Stomach (tissue), 19 donors: ENCODE measurements at places on chromosomes 2 and 18. TPM values are rescaled to one million over a fixed set of nuclear protein-coding genes. Genes with fewer than 3 reads are reported as not detected.
A peak's percentile ranks its signal among the peaks of the same experiment; 100 is the strongest.

Gene CYP1B1
- 13.7 TPM for polyA plus RNA-seq

Gene ATP6V1C2
- polyA plus RNA-seq, result 0.61 TPM

Gene PAIP2B
- 11.3 TPM for polyA plus RNA-seq

Gene TMEM198
- 1.4 TPM for polyA plus RNA-seq

Gene CDH2
- 1.3 TPM for polyA plus RNA-seq

Gene MC4R
- not detected for polyA plus RNA-seq

- no peaks in the 10 kb centered on the region for H3K27me3 ChIP-seq
- H3K4me1 ChIP-seq, result peaks cover 16% of the 10 kb centered on the region
These were observed 89.2 kb upstream of the ITGA4 start for GRCh38 chr2:181367906-181368435.

- H3K36me3 ChIP-seq, result peaks cover 8% of the 10 kb centered on the region
- no peak overlapping the region for H3K27ac ChIP-seq
- DNase-seq, result no peak
- no peak overlapping the region for H3K4me3 ChIP-seq
- no peaks in the 10 kb centered on the region for H3K4me1 ChIP-seq
These were observed 16.3 kb upstream of the MFF start for GRCh38 chr2:227308784-227309183.

GRCh38 chr2:182073613-182074012 lies 88.0 kb downstream of the PPP1R1C start:
- H3K4me1 ChIP-seq, result no peaks in the 10 kb centered on the region
- no peak overlapping the region for H3K4me3 ChIP-seq
- H3K27me3 ChIP-seq, result no peaks in the 10 kb centered on the region
- DNase-seq, result no peak
- no peak overlapping the region for H3K27ac ChIP-seq
- no peaks in the 10 kb centered on the region for H3K36me3 ChIP-seq

DNA sequence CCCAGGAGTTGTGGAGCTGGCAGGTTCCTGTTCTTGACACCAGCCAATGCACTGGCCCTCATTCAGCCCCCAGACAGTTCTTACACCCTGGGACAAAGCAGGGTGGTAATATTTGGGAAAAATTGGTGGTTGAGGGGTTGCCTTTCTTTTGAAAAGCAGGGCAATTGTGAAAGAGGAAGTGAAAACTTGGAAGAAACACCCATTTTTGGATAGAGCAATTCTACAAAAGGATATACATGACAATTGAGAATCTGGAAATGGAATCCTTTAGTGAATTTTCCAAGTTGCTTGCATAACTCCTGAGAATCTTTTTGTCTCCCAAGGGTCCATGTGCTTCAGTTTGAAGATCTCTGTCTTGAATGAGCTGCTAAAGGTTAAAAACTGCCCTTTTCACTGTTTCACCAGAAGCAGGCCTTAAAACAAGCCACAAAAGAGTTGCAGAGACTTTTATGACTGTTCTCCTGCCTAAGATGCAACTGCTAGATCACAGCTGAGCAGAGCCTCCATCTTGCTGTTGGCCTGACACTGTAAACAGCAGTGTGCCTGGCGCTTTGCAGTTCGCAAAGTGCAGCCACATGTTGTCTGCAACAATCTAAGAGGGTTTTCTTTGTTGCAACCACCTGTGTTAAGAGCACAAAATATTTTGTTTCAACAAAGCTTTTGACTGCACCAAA lies 11.8 kb downstream of the COL4A4 start:
- peaks cover 7% of the 10 kb centered on the region for H3K4me1 ChIP-seq
- no peak overlapping the region for H3K4me3 ChIP-seq
- no peak overlapping the region for H3K27ac ChIP-seq

GRCh38 chr2:158990397-158991214 lies 22.2 kb downstream of the TANC1 start:
- H3K36me3 ChIP-seq, result no peaks in the 10 kb centered on the region
- no peak for DNase-seq
- no peaks in the 10 kb centered on the region for H3K27me3 ChIP-seq
- peaks cover 48% of the 10 kb centered on the region for H3K4me1 ChIP-seq
- H3K27ac ChIP-seq, result no peak overlapping the region
- H3K4me3 ChIP-seq, result no peak overlapping the region

DNA sequence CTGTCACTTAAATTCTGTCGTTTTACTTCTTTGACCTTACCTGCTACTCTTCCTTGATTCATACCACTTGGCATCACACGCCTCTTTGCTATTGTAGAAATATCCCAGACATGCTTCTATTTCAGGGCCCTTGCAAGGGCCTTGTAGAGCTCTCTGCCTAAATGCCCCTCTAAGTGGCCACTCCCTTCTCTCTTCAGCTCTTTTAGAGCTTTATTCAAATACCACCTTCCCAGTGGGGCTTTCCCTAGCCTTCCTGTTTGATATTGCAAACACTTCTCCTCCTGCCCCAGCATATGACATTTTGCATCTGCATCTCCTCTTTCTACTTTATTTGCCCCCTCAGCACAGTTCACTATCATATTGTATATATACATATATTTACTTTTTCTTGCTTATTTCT lies 54.0 kb downstream of the PELI1 start:
- no peak overlapping the region for H3K4me3 ChIP-seq
- no peak overlapping the region for H3K27ac ChIP-seq
- DNase-seq, result no peak
- H3K36me3 ChIP-seq, result peaks cover 29% of the 10 kb centered on the region
- no peaks in the 10 kb centered on the region for H3K4me1 ChIP-seq
- no peaks in the 10 kb centered on the region for H3K27me3 ChIP-seq

- H3K4me1 ChIP-seq, result no peaks in the 10 kb centered on the region
- H3K36me3 ChIP-seq, result no peaks in the 10 kb centered on the region
- no peaks in the 10 kb centered on the region for H3K27me3 ChIP-seq
- H3K4me3 ChIP-seq, result no peak overlapping the region
These were observed 181.3 kb upstream of the AGAP1 start for GRCh38 chr2:235312571-235312970.

DNA sequence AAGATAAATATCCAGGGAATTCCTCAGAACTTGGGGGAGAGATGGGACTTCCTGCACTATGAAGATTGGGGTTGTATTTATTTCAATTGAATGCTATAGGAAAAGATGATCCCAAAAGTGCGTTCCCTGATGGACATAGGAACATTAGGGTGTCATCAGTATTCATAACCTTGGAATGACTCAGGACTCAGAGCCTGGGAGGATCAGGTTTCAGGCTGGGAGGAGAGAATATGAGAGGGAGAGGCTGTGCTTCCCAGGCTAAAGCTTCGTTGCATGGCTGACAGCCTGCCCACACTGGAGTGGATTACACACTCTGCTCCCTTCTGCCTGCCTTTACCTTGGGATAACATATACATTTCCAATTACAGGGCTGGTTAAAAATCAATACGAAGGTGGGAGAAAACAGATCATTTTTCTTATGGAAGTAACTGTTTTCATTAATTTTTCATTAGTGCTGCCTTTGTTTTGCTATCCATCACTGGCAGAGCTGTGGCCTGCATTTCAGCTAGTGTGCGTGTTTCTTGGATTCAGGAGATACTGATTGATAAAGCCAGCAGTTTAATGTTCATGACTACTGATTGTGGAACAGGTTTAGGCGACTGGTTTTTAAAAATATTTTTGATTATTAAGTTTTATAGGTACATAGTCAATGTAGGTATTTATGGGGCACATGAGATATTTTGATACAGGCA lies 118.7 kb downstream of the KCTD1 start:
- no peaks in the 10 kb centered on the region for H3K27me3 ChIP-seq
- no peaks in the 10 kb centered on the region for H3K36me3 ChIP-seq
- no peak overlapping the region for H3K27ac ChIP-seq
- H3K4me1 ChIP-seq, result no peaks in the 10 kb centered on the region

- H3K27me3 ChIP-seq, result no peaks in the 10 kb centered on the region
- H3K36me3 ChIP-seq, result no peaks in the 10 kb centered on the region
- no peak overlapping the region for H3K4me3 ChIP-seq
These were observed 96.6 kb downstream of the RHBDD1 start for GRCh38 chr2:226932443-226932842.

DNA sequence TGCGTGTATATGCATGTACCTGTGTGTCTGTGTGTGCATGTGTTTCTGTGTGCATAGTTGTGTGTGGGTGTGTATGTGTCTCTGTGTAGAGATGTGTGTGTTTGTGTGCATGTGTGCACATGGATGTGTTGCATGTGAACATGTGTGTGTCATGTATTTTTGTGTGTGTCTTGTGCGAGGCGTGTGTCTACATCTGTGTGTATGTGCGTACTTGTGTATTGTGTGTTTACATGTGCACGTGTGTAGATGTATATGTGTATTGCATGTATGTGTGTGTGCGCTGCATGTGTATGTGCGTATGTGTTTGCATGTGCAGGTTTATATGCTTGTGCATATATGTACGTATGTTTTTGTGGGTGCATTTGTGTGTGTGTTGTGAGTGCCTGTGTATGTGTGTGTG lies 735.2 kb downstream of the GALR1 start:
- no peak for DNase-seq
- H3K4me3 ChIP-seq, result no peak overlapping the region
- H3K27ac ChIP-seq, result no peak overlapping the region
- no peaks in the 10 kb centered on the region for H3K36me3 ChIP-seq

DNA sequence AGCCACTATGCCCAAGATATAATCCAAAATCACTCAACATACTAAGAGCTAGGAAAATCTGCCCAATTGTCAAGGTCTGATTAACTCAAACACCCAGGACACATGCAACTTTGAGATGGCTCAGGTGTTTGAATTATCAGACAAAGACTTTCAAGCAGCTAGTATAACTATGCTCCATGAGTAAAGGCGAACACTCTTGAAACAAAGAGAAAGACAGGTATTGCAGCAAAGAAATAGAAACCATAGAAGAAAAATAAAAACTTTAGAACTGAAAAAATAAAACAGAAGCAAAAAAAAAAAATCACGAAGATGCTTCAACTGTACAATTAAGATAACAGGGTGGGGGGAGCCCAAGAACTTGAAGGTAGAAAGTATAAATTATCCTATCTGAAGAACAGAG lies 214.2 kb downstream of the EIPR1 start:
- H3K36me3 ChIP-seq, result no peaks in the 10 kb centered on the region
- no peak for DNase-seq
- no peaks in the 10 kb centered on the region for H3K27me3 ChIP-seq
- H3K4me3 ChIP-seq, result no peak overlapping the region
- H3K4me1 ChIP-seq, result peaks cover 4% of the 10 kb centered on the region
- H3K27ac ChIP-seq, result no peak overlapping the region

GRCh38 chr2:81894451-81894990 lies 1590.0 kb upstream of the LRRTM1 start:
- DNase-seq, result no peak
- no peak overlapping the region for H3K27ac ChIP-seq
- no peak overlapping the region for H3K4me3 ChIP-seq
- H3K4me1 ChIP-seq, result no peaks in the 10 kb centered on the region

GRCh38 chr2:25794544-25795276 lies 83.6 kb downstream of the ASXL2 start:
- no peaks in the 10 kb centered on the region for H3K4me1 ChIP-seq
- H3K4me3 ChIP-seq, result no peak overlapping the region
- H3K27ac ChIP-seq, result no peak overlapping the region
- no peaks in the 10 kb centered on the region for H3K27me3 ChIP-seq
- H3K36me3 ChIP-seq, result peaks cover 25% of the 10 kb centered on the region

DNA sequence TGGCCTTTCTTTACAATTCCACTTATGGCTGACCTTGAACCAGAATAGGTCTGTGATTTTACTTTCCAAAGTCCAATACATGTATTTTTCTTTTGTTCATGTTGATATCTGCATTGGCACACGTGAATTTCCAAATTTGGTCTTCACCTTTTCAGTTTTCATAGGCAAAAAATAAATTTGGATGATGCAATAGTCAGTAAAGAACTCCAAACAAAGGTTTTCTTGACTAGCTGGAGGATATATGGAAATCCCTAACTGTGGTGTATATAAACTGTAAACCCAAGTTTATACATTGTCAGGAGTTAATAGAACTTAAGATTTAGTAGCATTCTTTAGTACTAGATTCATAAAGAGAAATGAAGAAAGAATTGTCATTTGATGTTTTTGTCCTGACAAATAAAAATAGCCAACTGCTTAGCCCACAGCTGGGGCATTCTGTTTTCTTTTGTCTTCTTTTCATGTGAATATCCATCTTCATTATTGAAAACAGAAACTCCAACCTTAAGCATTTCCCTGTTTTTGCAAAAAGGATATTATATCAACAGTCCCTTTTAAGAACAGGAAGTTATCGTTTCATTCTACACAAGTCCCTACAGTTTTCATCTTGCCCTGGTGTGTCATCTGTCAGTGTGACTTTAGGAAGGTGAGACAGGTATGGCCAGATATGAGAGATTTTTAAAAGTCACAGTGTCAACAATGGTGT lies 132.9 kb downstream of the BCL2 start:
- no peak overlapping the region for H3K27ac ChIP-seq
- H3K27me3 ChIP-seq, result no peaks in the 10 kb centered on the region
- DNase-seq, result no peak
- no peak overlapping the region for H3K4me3 ChIP-seq
- no peaks in the 10 kb centered on the region for H3K36me3 ChIP-seq

GRCh38 chr2:186493564-186494085 lies 7.6 kb downstream of the ZC3H15 start:
- no peaks in the 10 kb centered on the region for H3K27me3 ChIP-seq
- no peak for DNase-seq
- peaks cover 31% of the 10 kb centered on the region for H3K4me1 ChIP-seq
- peaks cover 34% of the 10 kb centered on the region for H3K36me3 ChIP-seq
- no peak overlapping the region for H3K4me3 ChIP-seq

GRCh38 chr2:105099153-105099552 lies 61.3 kb downstream of the MRPS9 start:
- H3K4me1 ChIP-seq, result no peaks in the 10 kb centered on the region
- DNase-seq, result no peak
- H3K27me3 ChIP-seq, result no peaks in the 10 kb centered on the region

DNA sequence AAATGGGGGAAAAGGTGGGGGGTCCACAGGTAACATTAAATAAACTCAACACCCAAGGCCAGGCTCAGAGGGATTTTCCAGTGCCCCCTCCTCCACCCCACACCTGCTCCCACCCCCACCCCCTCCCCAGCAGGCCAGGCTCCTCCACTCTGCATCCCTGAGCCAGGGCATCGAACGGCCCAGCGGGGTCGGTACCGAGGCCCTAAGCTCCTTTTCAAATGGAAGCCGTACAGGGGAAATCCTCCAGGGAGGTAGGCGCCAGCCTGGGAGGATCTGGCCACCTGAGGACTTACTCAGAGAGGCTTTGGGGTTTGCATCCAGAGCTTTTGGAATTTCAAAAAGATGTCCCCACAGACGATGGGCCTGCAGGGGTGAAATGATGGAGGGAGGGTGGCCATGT lies 46.5 kb downstream of the ZFP36L2 start:
- H3K27me3 ChIP-seq, result no peaks in the 10 kb centered on the region
- H3K27ac ChIP-seq, result peak overlapping the region; percentile 90
- no peak overlapping the region for H3K4me3 ChIP-seq
- DNase-seq, result no peak
- no peaks in the 10 kb centered on the region for H3K36me3 ChIP-seq

GRCh38 chr2:37349231-37349860 lies 4.9 kb downstream of the QPCT start:
- no peak overlapping the region for H3K27ac ChIP-seq
- no peaks in the 10 kb centered on the region for H3K36me3 ChIP-seq
- H3K4me3 ChIP-seq, result no peak overlapping the region
- H3K4me1 ChIP-seq, result peaks cover 11% of the 10 kb centered on the region

GRCh38 chr2:109207176-109207575 lies 78.2 kb downstream of the SH3RF3 start:
- no peaks in the 10 kb centered on the region for H3K36me3 ChIP-seq
- H3K27ac ChIP-seq, result no peak overlapping the region
- H3K4me1 ChIP-seq, result peaks cover 16% of the 10 kb centered on the region
- no peaks in the 10 kb centered on the region for H3K27me3 ChIP-seq
- DNase-seq, result no peak
